Glutamatergic neuron (in vitro differentiated cells): ENCODE measurements at places on chromosomes 1 and 21. TPM values are rescaled to one million over a fixed set of nuclear protein-coding genes. Genes with fewer than 3 reads are reported as not detected.

The OR2T33 gene
- not detected for total RNA-seq

- peak; percentile 34 for DNase-seq
These were observed 937 bp downstream of the PODN start for GRCh38 chr1:53062708-53063591.

GRCh38 chr1:74753104-74753503 is 20.2 kb downstream of the TYW3 start:
- no peak for DNase-seq

DNA sequence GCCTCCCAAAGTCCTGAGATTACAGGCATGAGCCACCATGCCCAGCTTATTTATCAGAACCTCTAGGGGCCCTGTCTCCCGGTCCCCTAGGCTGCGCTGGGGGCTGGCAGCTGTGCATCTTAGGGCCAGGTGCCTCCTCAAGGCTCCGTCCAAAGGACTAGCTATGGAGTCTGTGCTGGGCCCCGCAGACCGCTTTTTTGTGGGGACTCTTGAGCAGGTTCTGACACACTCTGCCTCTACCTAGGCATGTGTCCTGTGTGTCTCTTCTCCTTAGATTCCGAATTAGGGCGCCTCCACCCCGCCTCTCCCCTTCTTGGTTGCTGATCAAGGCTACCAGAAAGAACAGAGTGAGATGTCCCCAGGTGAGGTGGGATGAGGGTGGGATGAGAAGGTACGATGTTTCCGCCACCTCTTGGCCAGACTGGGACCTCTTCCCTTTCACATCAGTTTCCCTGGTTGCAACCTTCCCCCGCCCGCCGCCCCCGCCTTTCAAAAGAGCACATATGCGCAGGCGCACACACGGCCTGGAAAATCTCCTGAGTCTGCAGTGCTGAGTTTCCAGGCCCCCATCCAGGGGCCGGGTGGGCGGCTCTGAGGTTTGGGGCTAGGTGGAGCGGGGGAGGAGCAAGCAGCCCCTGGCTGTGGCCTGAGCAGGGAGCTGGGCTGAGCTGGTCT is 5.0 kb upstream of the PTPN7 start:
- DNase-seq = no peak

DNA sequence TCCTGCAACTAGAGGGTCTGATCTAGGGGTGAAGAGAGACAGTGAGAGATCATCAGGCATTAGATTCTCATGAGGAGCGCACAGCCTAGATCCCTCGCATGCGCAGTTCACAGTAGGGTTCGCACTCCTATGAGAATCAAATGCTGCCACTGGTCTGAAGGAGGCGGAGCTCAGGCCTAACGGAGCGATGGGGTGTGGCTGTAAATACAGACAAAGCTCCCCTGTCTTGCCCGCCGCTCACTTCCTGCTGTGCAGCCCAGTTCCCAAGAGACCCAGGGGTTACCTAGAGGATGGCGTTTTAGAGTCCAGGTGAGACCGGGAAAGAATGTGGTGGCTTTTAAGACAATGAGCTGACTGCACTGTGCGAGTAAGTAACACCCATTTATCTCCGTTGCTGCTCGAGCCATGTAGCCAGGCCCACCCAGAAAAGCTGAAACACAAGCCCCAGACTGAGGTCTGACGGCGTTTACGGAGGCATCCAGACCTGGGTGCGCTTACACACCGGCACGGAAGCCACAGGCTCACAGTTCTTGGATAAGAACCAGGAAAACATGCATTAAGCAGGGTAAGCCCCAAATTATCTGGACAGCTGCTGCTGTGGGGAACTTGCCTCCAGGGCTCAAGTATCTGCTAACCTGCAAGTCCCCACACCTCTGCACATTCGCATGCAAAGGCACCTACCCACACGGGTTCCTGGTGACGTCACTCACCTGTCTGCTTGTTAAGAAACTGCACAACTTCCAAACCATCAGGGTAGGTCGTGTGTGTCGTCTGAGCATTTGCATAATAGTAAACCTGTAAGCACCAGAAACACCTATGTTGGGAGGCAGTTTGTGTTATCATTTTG is 12.5 kb downstream of the TCP10L start:
- DNase-seq = no peak

GRCh38 chr1:201570181-201570885 is 31.4 kb downstream of the NAV1 start:
- no peak for DNase-seq

- no peak for DNase-seq
These were observed 39.6 kb downstream of the RSPH1 start for GRCh38 chr21:42456457-42456856.

The C1QTNF12 gene
- total RNA-seq = 9.1 TPM

- DNase-seq = peak; percentile 36
These were observed 2.9 kb upstream of the CCN1 start for GRCh38 chr1:85577419-85578320.

DNA sequence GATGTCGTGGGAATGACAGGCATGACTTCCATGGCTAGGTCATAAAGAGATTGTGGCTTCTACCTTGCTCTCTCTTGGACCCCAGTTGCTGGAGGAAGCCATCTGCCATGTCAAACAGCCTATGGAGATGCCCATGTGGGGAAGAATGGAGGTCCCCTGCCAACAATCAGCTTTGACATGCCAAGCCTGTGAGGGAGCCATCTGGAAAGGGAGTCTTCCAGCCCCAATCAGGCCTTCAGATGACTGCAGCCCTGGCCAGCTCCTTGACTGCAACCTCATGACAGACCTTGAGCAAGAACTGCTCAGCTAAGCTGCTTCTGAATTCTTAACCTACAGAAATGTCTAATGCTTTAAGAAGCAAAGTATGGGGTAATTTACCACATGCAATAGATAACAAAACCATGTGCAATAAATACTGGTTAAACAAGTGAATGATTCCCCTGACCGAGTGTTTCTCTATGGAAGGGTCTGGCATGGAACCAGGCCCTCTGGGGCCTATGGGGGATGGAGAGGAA is 187.1 kb downstream of the HIVEP3 start:
- no peak for DNase-seq

The WNT2B gene
- 4.0 TPM for total RNA-seq

- no peak for DNase-seq
These were observed 29.9 kb upstream of the DDAH1 start for GRCh38 chr1:85494904-85495266.
